Lung (tissue), 17 donors: ENCODE measurements at places on chromosomes 12 and 14. TPM values are rescaled to one million over a fixed set of nuclear protein-coding genes. Genes with fewer than 3 reads are reported as not detected.
A peak's percentile ranks its signal among the peaks of the same experiment; 100 is the strongest.

DNA sequence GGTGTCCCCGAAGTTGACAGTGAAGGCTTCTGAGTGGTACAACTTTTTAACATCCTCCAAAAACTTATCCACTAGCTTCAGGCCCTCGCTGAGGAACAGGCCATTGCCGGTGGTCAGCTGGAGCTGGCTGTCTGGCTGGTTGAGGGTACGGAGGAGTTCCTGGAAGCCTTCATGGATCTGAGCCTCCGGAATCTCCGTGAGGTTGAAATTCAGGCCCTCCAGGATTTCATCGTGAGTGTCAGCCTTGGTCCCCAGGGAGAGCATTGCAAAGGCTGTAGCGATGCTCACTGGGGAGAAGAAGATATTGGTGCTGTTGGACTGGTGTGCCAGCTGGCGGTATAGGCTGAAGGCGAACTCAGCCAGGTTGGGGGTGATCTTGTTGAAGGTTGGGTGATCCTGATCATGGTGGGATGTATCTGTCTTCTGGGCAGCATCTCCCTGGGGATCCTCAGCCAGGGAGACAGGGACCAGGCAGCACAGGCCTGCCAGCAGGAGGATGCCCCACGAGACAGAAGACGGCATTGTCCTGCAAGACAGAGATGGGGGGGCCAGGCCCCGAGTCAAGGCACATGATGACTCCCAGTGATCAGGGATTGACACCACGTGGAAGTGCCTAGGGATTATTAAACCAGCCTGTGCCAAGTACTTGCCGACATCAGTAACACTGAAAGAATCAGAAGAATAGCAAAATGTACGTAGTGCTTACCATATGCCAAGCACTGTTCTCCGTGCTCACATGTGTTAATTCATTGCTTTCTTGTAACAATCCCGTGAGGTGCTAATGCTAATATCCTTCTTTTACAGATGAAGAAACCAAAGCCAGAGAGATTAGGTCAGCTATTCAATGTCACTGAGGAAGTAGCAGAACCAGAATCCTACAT lies 5.4 kb downstream of the SERPINA1 start:
- DNase-seq: no peak

GRCh38 chr14:77043177-77043983 lies 14.9 kb upstream of the IRF2BPL start:
- peak; percentile 94 for DNase-seq

- no peak for DNase-seq
Observed at GRCh38 chr14:97726676-97727075, 929.5 kb downstream of the VRK1 start.

GRCh38 chr14:103185051-103186029 lies 62.1 kb downstream of the TNFAIP2 start:
- peak; percentile 65 for DNase-seq

GRCh38 chr12:78470354-78471195 lies 394.0 kb upstream of the SYT1 start:
- peak; percentile 20 for DNase-seq

DNA sequence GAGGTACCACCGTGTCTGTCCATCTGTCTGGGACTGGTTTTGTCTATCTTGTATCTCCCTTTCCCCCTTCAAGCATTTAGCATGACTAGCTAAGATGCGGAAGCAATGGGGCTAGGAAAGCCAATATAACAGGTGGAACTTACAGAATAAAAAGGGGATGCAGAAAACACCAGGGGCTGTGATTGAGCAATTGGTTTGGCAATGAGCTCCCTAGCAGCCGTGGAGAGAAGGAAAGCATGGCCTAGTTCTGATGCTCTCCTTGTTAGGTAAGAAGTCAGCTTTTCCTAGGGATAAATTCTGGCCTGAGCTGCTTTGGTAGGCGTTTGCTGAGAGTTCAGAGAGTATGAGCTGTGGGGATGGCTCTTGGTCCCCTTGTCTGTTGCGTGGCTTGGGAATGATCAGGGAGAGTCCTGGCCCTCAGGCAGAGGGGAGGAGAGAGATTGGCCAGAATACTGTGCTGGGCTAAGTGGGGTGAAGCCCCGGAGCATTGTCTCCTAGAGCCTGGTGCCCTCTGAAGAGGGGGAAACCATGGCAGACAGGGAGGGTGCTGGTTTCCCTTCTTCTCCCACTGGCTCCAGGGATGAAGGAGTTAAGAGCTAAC lies 7.1 kb downstream of the SETD1B start:
- DNase-seq: no peak

DNA sequence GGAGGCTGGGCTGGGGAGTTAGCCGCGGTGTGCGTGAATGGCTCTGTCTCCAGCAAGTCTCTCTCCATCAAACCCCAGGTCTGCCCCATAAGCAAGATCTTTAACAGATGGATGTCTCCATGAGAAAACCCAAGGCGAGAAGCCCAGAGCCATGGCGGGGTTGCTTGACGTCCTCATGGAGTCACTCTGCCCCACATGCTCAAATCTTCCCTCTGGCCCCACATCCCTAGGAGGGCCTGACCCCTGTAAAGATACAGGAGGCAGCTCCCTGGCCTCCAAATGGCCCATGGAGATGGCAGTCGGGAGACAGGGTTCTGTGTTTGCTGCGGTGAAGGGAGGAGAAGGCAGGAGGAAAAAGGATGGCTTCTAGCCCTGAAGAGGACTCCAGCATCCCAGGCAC lies 49.3 kb downstream of the C14orf132 start:
- no peak for DNase-seq

DNA sequence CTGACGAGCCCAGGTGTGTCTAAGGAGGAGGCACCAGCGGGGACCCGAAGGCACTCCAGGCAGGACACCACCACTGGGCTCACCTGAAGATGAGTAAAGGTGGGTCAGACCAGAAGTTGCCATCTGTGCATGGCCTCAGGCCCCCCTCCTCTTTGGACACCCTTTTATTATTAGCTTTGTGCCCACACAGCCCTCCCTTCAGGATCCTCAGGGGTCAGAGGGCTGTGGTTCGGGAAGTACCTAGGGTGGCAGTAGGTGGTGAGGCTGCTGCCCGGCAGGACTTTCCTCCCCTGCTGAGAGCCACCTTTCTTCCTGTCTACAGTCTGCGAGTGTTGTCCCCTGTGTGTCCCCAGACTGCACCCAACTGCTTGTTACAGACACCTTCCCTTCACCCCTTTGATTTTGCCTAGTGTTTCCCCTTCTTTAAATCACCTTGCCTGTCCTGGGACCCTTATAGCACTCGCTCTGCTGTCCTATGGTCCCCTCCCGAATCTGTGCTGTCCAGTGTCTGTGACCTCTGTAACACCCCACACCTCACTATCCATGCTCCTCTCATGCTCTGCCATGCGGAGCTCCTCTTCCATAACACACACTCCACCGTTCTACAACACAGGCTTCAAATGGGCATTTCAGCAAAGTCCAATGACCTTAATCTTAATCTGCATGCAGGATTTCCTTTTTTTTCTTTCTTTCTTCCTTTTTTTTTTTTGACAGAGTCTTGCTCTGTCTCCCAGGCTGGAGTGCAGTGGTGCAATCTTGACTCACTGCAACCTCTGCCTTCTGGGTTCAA lies 25.7 kb downstream of the SOAT2 start:
- no peak for DNase-seq

- DNase-seq: no peak
Observed at GRCh38 chr12:122820838-122821271, 14.4 kb upstream of the HIP1R start.

DNA sequence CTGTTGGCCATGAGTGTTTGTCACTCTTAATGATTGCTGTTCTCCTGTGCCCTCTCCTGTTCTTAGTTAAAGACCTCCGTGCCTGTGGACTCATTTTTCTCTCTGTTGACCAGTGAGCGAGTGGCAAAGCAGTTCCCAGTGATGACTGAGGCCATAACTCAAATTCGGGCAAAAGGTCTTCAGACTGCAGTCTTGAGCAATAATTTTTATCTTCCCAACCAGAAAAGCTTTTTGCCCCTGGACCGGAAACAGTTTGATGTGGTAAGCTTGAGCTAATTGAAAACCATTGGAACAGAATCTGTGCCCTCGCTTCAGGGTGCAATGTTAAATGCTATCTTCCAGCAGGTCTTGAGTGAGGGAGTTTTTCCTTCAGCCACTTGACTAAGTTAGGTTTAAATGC lies 19.8 kb downstream of the ACAD10 start:
- no peak for DNase-seq

GRCh38 chr12:47602949-47603558 lies 102.8 kb downstream of the RPAP3 start:
- DNase-seq: no peak

DNA sequence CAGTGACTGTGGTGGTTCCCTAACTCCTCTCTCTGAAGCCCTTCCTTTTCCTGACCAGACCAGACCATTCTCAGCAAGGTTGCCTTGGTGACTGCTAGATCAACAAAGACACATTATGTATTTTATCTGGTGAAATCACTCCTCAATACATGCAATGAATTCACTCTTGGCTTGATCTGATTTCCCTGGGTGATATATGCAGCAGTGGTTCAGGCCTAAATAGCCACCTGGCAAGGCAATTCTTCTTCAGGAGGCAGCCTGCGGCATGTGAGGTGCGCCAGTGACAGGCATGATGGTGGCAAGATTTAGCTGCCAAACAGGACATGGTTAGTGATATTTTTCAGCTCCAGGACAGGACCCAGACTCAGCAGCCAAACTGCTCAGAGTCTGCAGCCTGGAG lies 350.3 kb upstream of the CCDC196 start:
- peak; percentile 33 for DNase-seq

DNA sequence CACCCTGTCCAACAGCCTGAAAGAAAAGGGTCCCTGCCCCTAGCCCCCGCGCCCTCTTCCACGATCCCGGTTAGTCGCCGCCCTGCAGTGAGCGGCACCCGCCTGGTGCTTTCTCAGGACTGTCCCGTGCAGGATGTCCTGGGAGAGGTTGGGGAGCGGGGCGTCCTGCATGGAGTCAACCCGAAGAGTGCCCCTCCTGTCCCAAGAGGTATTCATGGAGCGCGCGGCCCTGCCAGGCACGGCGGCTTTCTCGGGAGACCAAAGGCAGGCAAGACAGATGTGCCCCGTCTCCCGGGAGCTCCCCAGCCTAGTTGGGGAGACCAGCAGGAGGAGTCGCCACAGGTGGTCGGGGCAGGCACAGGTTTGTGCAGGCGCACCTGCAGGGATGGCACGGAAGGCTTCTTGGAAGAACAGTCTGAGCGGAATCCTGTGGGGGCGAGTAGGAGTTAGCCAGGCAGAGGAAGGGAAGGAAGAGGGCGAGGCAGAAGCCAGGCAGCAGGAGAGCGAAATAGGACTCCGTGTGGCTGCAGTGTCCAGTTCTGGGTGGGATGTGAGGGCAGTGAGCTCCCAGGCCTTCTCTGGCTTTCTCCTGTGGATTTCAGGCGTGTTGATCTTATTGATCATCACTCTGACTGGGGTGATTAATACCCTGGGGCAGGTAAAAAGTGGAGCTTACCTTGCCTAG lies 723 bp downstream of the SIVA1 start:
- no peak for DNase-seq

- DNase-seq: no peak
Observed at GRCh38 chr12:115528466-115528865, 749.0 kb downstream of the MED13L start.

- no peak for DNase-seq
Observed at GRCh38 chr12:131592972-131593371, 117.9 kb upstream of the SFSWAP start.

DNA sequence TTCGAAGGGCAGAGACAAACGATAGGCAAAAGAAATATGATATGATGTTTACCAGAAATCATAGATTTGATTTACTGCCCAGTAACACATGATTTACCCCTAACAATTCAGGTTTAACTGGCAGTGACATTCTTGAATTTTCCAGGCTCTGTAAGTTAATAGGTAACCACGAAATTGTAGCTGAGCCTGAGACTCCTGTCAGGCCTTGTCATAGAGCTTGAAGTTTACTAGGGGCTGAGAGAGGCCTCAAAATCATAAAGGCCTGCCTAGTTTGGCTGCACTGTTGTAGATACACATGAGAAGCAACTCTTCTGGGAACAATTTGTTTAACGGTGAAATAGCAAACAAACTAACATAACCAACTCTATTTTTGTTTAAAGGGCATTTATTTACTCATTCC lies 3.3 kb downstream of the ERP27 start:
- peak; percentile 44 for DNase-seq

DNA sequence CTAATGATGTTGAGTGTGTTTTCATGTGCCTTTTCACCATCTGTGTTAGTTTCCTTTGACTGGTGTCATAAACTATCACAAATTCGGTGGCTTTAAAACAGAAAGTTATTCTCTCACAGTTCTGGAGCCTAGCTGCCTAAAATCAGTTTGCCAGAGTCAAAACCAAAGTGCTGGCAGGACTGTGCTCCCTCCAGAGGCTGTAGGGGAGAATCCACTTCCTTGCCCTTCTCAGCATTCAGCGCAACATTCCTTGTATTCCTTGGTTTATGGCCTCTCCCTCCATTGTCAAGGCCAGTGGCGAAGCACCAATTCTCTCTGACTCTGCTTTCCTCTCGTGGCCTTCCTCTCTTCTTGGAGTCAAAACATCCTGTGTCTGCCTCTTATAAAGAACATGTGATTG lies 174.2 kb upstream of the PDE3A start:
- DNase-seq: no peak

ACSS3 gene
- 24.8 TPM for total RNA-seq

MYO1A gene
- total RNA-seq: 0.67 TPM

ATXN2 gene
- 57.4 TPM for total RNA-seq

TAS2R20 gene
- 21.2 TPM for total RNA-seq

CLEC4D gene
- total RNA-seq: 1.6 TPM

BTBD6 gene
- 51.4 TPM for total RNA-seq

ACTR10 gene
- 56.7 TPM for total RNA-seq

CBLN3 gene
- total RNA-seq: 1.7 TPM

OR6C4 gene
- not detected for total RNA-seq

KRT71 gene
- total RNA-seq: not detected

PTGDR gene
- 0.88 TPM for total RNA-seq

PIANP gene
- total RNA-seq: 1.4 TPM

SLC4A8 gene
- total RNA-seq: 12.2 TPM

CCDC196 gene
- total RNA-seq: not detected

GALNT9 gene
- 0.21 TPM for total RNA-seq
